Stimulated activated CD4-positive, alpha-beta T cell treated with anti-CD3 and anti-CD28 coated beads, Interleukin-12 subunit alpha, Interleukin-12 subunit beta, amount 100 ng/mL, for 48 hours (primary cell): ENCODE measurements at places on chromosomes 16 and 17.

- no peak for DNase-seq
Measured at GRCh38 chr17:31425282-31426040, 34.0 kb downstream of the RAB11FIP4 start.

GRCh38 chr17:57328109-57328882, 72.0 kb downstream of the MSI2 start:
- no peak for DNase-seq

- DNase-seq, result no peak
Measured at GRCh38 chr17:82595893-82596292, 52.4 kb downstream of the WDR45B start.

- no peak for DNase-seq
Measured at GRCh38 chr17:9150446-9151090, 129.3 kb downstream of the NTN1 start.

- no peak for DNase-seq
Measured at GRCh38 chr17:55479903-55480302, 31.3 kb downstream of the SMIM36 start.

- no peak for DNase-seq
Measured at GRCh38 chr17:32020943-32021614, 13.9 kb downstream of the LRRC37B start.

- DNase-seq, result no peak
Measured at GRCh38 chr16:12207939-12208338, 231.4 kb downstream of the SNX29 start.

- DNase-seq, result no peak
Measured at GRCh38 chr16:84087466-84088151, 29.1 kb downstream of the MBTPS1 start.
